ENCODE measurements at places on chromosomes 1 and 21.
A peak's percentile ranks its signal among the peaks of the same experiment; 100 is the strongest.

DNA sequence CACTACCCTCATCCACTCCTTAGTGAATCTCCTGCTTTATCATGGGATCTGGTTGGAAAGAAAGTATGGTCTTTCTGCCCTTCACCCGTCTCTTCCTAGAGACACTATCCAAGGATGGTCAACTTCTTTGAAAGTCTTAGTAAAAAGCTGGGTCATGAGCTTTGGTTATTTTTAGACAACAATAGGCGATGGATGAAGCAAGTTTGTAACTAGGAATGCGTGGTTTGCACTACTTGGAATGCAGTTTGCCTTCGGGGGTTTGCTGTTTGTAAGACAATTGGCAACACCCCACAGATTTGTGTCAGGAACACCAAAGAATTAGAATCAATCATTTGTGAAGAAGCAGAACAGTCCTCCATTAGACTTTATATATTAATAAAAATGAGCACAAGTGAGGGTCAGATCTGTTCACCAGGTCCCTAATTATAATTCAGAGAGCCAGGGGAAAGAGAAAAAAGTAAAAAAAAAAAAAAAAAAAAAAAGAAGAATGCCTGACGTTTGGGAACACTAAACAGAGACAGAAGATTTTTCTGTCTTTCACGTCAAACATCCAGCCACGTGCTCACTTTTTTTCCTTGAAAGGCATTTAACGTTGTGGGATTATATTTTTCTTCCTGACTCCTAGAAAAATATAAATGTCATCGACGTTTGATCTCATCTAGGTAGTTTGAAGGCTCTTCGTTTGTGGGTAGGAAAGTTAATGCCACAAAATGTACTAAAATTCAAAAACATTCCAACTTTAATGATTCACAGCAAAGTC lies 60.7 kb upstream of the BTG3 start:
- DNase-seq = no peak

DNA sequence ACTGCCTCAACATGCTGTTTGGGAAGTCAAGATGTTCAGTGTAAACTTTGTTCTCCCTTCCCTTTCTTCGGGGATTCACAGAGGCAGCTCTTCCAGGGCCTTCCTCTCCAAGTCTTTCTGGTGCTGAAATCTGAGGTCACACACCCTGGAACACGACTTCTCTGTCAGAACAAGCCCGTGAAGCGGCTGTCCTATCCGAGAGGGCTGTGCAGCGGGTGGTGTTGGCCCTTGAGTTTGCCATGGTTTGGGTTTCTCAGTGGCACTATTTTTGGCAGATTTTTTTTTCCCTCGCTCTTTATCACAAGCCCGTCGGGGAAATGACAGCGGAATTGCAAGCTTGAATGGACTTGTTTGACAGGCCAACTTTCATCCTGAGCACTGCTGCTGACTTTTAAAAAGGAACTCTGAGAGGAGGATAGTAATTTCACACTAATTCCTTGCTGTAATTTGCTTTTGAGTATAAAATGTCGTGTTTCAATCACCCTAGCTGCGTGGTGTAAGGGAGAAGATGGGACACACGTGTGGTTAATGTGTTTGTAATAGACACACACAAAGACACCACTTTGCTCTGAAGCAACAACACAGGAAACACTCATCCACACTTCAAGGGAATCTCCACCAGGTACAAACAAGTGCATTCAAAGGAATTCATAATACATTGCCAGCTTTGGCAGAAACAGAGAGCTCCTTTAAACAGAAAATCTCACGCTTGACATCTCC lies 60.1 kb upstream of the TARBP1 start:
- DNase-seq = no peak

DNA sequence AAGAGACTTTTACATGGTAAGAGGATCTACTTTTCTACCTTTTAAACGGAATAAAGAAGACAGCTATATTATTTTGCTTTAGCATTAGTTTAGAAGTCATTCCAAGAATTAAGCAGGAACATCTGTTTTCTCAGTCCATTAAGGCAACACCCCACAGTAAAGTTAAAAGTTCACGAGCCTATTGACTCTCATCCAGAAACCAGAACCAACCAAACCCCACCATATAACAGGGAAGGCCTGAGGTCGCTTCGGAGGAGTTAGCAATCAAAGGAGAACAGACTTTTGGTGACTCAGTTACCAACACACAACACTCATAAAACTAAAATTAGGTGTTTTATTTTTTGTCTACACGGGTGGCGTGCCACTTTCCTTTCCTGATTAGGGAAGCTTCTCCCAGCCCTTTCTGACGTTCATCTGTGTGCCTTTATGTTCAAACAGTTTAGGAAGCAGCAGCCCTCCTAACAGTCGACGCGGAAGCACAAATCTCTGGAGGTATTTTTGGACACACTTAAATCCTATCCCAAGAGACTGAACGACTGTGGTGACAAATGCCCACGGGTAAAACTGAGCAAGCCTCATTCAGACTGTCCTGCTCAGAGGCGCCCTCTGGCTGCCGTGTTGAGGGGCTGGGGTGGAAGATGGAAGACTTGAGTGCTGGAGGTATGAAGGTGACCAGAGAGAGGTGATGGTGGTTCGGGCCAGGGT lies 8.6 kb upstream of the PLA2G2C start:
- peak; percentile 33 for DNase-seq

- no peak for DNase-seq
Observed at GRCh38 chr1:22944346-22945055, 28.2 kb downstream of the LACTBL1 start.

- DNase-seq = no peak
Observed at GRCh38 chr1:115133440-115133839, 44.1 kb upstream of the TSPAN2 start.

- DNase-seq = peak; percentile 67
Observed at GRCh38 chr1:1353389-1354151, 4.4 kb upstream of the DVL1 start.

DNA sequence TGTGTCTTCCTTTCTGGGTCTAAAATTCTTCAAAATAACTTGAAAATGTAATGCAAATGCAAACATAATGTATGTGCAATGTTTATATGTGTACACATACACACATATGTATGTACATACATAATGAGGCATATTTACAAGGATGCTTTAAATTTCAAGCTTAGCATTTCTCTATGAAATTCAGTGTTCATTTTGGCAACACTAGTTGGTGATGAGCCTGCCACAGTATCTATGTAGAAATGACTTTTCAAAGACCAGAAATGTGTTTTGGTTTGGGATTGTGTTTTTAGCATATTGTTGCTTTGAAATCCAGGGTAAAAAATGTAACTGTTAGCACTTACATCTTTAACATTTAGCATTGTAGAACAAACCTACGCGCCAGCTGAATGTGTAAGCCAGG lies 10.1 kb downstream of the GABPA start:
- no peak for DNase-seq

DNA sequence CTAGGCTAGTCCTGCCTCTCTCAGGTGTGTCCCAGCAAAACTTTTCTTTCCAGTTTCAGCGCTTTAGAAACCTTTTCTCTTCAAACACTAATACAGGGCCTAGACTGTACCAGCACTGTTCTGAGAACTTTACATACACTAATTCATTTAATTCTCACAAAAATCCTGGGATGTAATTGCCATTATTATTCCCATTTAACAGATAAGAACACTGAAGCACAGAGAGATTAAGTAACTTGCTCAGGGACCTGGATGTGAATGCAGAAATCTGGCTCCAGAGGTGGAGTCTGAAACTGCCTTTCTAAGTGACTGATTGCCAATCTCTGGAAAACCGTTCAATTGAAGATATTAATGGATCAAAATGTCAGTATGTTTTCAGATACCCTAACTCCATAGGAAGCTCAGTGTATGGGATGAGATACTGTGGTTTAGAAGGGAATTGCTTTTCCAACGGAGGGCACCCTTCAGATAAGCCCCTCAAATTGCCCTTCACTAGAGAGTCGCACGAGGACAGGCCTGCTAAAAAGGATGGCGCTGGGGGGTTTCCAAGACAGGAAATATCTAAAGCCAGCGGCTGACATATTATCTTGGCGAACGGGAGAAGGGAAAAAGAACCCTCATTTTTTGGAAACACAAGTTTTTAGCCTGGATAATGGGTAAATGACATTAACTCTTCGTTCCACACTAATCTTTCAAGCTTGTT lies 698 bp upstream of the UCK2 start:
- DNase-seq = no peak

DNA sequence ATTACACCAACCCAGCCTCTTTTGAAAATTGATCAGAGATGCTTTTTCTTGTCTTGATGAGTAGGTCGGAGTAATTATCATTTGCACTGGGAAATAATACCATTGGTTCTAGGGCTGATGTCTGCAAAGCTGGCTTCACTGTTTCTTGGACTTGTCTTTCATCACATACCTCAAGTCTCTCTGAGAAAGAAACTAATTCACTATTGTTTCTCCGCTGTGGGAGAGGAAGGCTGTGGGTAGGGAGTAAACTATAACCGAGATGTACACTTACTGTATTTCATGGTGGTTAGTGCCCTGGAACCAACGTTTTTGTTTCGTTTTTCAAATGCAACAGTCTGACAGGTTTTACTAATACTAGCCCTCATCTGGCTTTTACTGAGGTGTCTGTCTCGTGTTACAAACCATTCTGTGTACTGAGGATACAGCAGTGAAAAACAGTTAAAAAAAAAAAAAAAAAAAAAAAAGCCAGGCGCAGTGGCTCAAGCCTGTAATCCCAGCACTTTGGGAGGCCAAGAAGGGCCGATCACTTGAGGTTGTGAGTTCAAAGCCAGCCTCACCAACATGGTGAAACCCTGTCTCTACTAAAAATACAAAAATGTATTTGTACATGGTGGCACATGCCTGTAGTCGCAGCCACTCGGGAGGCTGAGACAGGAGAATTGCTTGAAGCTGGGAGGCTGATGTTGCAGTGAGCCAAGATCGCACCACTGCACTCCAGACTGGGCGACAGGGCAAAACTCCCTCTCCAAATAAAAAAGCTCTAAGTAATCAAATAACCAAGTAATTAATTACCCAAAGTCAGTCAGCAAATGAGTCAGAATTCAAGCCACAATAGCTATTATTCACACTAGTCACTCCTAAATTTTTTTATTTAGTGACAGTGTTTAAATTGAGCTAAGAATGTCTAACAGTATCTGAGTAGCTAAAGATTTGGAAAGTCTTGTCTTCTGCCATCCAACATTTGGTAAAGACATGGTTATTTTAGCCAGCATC lies 23.3 kb downstream of the TOMM20 start:
- DNase-seq = peak; percentile 1

GRCh38 chr1:226530591-226530990 lies 18.0 kb upstream of the STUM start:
- DNase-seq = no peak

DNA sequence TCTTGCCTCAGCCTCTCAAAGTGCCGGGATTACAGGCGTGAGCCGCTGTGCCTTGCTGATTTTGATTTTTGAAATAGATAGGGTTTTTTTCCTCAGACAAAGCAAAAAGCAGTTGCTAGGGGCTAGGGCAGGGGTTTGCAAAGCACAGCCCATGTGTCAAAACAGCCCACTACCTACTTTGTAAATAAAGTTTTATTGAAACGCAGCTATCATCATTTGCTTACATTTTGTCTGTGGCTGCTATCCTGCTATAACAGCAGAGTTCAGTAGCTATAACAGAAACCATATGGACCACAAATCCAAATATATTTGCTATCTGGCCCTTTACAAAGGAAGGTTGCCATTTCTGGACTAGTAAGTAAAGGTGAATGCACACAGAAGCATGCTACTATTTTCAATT lies 44.8 kb downstream of the NUF2 start:
- DNase-seq = no peak

DNA sequence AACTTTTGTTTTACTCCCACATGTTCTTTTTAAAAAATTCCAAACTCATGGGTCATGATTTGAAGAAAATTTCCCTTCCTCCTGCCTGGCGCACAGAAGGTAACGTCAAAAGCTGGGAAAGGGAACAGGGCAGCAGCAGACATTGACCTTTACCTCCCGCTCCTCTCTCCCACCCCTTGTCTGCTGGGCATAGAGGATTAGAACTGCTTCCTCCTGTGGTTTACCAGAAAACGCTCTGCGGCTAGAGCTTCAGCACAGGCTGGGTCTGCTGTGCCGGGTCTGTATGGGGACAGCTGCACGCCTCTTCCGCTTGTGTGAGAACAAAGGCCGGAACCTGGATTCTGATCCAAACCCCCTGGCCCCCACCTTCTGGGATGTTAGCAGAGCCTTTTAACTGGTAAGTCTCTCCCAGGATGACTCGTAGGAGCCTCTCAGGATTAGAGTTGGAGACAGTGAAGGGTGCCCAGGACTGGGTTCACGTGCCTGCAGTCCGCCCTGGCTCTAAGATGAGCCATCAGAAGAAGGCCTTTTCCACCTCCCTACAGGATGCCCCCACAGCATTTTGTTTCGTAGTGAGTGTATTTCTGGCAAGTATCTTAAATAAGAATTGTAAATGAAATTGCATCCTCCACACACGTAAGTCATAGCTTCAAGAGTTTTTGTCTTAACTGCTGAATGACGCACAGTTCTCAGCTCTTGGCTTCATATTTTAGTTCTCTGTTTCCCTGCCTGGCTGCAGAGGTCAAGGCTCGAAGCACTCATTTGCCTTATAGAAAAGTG lies 5.2 kb downstream of the H6PD start:
- no peak for DNase-seq

DNA sequence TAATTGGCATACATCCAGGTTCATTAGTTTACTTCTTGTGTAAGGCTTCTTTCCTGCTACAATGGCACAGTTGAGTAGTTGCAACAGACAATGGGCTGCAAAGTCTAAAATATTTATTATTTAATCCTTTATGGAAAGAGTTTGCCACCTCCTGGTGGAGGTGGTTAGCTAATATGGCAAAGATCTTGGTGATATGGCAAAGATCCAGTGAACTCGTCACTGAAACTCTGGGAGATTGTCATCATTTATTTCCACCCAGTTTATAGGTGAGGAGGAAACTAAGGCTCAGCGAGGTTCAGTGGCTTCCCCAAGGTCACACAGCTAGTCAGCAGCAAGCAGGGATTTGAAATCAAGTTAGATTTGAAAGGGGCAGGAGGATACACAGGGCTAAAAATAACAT lies 16.1 kb upstream of the IFFO2 start:
- DNase-seq = no peak

DNA sequence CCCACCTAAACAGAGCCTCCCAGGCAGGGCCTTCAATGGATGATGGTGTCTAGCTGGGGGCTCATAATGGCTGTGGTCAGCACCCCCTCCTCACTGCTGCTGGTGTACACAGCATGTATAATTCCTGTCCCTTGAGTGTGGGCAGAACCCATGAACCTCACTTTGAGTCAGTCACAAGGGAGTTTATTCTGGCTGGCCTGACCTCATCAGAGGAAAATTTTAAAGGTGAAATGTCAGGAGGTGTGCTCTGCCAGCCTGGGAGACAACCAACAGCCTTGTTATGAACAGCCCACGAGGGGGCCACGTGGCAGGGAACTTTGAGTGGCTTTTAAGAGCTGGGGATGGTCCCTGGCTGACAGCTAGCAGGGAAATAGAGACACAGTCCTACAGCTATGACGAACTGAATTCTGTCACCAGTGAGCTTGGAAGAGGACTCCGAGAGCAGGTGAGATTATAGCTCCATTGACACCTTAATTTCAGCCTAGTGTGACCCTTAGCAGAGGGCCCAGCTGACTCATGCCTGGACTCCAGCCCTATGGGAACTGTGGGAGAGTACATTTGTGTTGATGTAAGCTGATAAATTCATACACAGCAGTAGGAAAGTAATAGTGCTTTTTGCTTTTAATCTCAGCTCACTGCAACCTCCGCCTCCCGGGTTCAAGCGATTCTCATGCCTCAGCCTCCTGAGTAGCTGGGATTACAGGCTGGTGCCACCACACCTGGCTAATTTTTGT lies 73.5 kb upstream of the RUNX3 start:
- DNase-seq = no peak

All from DMS153 (cell line).